ENCODE measurements at places on chromosomes 7 and 10.

GRCh38 chr7:54831046-54831643 lies 72.1 kb upstream of the SEC61G start:
- DNase-seq: no peak

- DNase-seq: no peak
These were observed 268.6 kb upstream of the TCERG1L start for GRCh38 chr10:131580076-131580652.

DNA sequence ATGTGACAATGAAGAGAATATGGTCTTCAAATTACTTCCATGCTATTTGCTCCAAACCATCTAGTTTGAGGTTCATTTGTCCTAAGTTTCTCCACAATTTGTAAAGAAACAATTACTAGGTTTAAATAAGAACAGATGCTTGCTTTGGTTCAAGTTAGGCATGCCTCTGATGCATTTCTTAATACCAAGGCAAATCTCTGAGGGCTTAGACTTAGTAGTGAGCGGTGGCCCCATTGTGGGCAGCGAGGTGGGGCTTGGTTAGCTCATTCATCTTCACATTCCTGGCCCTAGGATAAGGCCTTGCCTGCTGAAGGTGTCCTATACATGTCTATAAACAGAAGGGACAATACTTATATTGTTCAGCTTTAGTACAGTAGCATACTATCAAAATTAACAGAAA lies 52.4 kb upstream of the RHEB start:
- DNase-seq: no peak

GRCh38 chr10:93086289-93086688 lies 12.6 kb downstream of the CYP26A1 start:
- no peak for DNase-seq

- DNase-seq: no peak
These were observed 19.0 kb downstream of the GIMAP4 start for GRCh38 chr7:150586068-150586784.

- no peak for DNase-seq
These were observed 130.1 kb downstream of the CELF2 start for GRCh38 chr10:11147722-11148121.

DNA sequence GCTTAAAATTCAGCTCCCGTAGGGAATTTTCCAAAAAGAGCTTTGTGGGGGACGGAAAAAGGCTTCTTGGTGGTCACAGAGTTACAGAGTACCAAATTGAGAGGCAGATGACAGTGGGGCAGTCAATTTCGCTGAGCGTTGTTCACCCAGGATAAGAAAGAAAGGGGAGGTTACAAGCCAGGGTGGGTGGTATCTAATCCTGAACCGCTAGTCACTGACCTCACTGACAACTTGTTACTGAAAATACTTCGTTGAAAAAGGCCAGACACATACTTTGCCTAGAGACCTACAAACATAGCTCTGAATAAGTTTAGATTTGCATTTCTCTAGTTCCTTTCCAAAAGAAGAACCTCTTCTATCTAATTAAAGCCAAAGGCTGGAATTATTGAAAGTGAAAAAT lies at the start of gene CTNNA3:
Gene CTNNA3, minus strand, starts transcription at position 167 of the 400 bp plus-strand sequence.
- no peak for DNase-seq

DNA sequence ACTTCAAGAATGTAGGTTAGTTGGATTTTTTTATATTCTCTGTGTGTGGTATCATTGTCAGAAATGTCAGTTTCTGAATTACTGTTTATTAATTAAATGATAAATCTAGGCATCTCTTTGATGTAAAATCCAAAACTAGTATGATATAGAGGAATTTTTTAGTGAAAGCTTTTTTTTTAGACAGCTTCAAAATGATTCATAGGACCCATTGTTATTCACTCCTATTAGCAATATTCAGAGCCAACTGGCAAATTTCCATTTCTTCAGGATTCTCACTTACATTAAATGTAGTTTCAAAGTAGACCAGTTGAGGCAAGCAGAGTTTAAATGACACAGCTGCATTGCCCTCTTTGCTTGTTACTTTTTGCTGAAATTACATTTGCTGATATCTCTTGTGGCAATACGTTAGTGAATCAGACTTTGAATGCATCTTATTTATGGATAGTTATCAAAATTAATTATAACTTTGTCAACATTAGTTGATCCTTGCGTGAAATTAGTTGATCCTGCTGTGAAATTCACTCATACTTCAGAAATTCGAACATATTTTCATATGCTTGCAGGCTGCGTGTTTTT lies 20.3 kb downstream of the ZNF277 start:
- DNase-seq: no peak

DNA sequence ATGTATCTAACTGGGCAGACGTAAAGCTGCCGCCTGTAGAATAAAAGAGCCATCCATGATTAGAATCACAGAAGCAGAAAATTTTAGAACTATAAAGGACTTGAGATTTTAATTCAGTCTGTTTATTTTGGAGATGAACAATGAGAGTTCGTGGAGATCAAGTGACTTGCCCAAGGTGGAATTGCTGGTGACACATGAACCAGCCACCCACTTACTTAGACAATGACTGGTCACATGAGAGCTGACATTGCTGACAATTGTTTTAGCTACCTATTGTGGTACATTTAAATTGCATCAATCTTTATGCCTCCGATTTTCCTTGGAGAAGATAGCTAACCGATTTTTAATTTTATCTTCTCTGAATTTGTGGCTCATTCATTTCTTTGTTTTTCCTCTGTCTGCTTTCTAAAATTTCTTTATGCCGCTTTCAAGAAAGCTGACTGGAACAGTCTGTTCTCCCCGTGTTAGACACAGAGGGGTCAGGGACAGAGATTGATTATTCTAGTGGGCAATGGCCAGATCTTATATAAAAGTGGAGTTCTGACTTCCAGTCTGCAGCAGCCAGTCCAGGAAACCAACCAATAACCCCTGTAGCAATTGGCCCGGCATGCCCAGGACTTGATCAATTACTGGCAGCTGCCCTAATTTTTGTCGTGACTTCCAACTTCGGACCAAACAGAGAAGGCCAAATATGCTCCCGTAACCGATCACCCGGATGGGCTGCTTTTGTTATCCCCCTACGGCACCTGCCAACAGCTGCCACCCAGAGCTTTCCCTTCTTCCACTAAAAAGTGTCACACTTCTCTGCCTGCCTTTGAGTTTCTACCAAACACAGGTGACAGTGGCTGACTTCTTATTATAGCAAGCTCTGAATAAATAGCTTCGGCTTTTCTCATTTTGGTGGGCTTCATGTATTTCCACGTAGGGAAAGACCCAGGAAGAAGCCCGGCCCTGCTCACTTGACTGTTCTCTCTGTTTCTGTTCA lies 241.6 kb downstream of the CAMK1D start:
- DNase-seq: peak; percentile 36

DNA sequence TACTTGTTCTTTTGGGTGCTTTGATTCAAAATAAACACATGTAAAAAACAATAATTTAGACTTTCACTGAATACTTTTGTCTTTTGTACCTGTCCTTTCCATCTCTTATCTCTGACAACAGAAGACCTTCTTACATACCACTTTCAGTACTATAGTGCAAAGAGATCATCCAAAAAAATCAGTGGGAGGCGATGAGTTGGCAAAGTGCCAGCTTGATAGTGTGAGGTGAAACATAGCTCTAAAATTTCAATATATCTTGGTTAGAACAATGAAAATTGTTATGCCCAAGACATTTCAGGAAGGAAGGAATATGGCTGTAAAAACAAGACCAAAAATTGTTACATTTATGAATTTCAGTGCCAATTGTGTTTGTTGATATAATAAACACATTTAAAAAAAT lies 390.2 kb upstream of the COBL start:
- no peak for DNase-seq

GRCh38 chr7:101913851-101914250 lies 96.4 kb downstream of the CUX1 start:
- DNase-seq: no peak
